ENCODE measurements at places on chromosomes 2 and 18. TPM values are rescaled to one million over a fixed set of nuclear protein-coding genes. Genes with fewer than 3 reads are reported as not detected.

GRCh38 chr2:97967216-97967592 is 28.5 kb downstream of the TMEM131 start:
- DNase-seq, result no peak

- DNase-seq, result peak; percentile 46
Measured at GRCh38 chr2:152542995-152543481, 174.2 kb downstream of the PRPF40A start.

- no peak for DNase-seq
Measured at GRCh38 chr2:20543469-20544152, 96.7 kb downstream of the RHOB start.

- no peak for DNase-seq
Measured at GRCh38 chr2:175054340-175054739, 49.2 kb upstream of the CHN1 start.

GRCh38 chr2:163182764-163183354 is 344.3 kb upstream of the KCNH7 start:
- DNase-seq, result peak; percentile 8

DNA sequence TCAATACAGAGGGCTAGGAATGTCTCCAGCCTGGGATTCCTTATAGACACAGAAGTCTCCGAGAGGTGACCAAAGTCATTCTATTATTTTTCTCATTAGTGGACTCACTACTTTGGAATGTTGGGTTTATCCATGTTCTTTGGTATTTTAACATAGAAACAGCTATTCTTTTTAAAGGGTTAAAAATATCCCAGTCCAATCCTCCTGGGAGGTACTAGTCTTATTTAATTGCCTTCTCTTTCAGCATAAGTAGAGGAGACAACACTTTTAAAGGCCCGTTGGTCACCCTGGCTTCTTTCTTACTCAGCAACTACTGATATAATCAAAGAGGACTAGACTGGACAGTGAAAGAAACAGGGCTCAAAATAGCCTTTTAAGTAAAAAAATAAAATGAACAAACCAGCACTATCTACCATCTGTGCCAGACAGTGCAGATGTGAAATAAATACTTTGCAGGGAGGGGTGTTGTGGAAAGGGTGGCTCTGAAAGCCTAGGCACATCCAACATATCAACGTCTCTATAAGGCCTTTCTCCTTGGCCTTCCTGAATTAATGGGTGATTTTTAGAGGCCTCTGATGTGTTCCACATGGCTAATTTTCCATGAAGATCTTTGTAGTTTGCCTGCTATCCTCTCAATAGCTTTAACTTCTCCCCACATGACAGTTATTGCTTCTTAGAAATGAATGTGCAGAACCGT is 334.4 kb upstream of the THUMPD2 start:
- no peak for DNase-seq

GRCh38 chr2:241274127-241274526 is 41.3 kb downstream of the HDLBP start:
- DNase-seq, result no peak

Gene OR6B2
- polyA plus RNA-seq, result not detected

Gene SERPINB10
- 0.27 TPM for polyA plus RNA-seq

Gene GNLY
- polyA plus RNA-seq, result 0.27 TPM
